AG04449 (cell line): ENCODE measurements at places on chromosomes 5 and 9.

GRCh38 chr5:124980163-124980941 is 233.9 kb upstream of the ZNF608 start:
- no peak for DNase-seq

DNA sequence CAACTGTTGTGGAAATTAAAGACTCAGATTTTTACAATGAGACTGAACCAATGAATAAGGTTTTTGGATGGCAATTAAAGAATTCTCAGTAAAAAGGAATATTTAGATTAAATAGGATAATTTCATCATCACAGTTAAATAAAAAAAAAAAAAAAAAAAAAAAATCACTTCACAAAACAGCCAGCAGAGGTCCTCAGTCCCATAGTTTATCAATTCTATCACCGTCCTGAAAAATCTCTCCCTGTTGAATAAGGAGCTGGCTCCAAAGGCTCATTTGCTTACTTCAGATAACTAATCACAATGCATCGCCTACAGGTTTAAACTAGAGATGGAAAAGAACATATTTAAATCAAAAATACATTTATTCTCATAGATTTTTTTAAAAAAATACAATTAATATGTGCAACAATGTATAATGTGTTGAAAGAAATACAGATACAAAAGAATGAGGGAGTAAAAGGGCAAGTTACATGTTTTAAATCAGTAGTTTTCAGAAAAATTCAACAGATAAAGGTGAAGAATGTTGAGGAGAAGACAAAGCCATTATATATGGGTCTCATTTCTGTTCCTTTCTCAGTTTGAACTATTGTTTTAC is 175.8 kb upstream of the CHD1 start:
- DNase-seq: no peak

DNA sequence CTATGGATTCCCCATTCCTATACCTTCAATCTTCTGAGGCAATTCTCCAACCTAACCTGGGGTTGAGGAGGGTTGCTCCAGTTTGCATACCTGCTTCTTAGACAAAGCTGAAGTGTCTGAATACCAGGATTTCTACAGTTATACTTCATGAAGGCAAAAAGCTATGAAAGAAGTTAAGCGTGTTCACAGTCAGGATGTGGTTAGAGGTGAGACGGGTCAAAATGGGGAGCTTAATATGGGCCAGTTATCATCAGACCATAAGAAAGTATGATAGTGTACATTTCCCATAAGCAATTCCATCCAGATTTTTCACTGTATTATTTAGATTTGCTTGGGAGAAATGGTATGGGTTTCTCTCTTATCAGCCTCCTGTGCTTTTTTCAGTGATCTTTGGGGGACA is 156.9 kb upstream of the FER start:
- DNase-seq: no peak

DNA sequence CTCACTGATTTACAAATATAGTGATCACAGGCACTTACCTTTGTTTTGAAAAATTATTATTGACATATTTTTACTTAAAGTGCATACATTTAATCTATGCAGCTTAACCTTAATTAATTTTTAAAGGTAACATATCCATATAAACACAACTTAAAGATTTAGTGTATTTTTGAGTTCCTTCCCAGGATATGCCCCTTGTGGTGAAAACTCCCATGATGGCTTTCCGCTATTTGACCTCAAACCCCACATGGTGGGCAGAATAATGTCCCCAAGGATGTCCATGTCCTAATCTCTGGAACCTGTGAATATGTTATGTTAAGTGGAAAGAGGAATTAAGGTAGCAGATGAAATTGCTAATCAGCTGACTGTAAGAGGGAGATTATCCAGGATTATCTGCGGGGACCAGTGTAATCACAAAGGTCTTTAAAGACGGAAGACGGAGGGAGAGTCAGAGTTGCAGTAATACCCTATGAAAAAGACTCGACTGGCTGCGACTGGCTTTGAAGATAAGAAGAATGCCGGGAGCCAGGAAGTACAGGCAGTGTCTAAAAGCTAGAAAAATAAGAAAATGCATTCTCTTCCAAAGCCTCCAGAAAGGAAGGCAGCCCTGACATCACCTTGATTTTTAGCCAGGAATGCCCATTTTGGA is 193.9 kb downstream of the ICE1 start:
- DNase-seq: no peak

DNA sequence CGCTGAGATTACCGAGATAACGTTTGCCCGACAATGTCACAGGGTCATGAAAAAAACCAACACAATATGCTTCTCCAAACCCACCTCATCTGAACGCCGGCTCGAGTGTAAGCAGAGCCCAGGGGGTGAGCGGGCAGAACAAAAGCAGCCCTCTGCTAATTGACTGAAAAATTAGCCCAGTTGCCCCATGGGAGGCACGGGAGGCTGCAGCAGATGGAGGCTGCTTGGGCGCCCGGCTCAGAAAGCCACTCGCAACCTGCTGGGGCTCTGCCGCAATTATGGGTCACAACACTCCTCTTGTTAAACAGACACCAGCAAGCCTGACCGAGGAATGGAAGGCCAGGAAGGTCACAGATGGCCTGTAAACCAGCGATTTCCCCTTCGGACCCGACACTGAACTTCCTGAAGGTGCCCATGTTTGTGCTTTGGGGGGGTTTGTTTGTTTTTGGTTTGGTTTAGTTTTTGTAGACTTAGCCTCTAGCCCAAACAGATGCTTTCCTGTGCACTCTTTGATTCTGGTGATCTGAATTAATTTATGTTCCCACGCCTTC is 104.6 kb upstream of the IRX1 start:
- no peak for DNase-seq
